ENCODE measurements at places on chromosomes 2 and 18.

DNA sequence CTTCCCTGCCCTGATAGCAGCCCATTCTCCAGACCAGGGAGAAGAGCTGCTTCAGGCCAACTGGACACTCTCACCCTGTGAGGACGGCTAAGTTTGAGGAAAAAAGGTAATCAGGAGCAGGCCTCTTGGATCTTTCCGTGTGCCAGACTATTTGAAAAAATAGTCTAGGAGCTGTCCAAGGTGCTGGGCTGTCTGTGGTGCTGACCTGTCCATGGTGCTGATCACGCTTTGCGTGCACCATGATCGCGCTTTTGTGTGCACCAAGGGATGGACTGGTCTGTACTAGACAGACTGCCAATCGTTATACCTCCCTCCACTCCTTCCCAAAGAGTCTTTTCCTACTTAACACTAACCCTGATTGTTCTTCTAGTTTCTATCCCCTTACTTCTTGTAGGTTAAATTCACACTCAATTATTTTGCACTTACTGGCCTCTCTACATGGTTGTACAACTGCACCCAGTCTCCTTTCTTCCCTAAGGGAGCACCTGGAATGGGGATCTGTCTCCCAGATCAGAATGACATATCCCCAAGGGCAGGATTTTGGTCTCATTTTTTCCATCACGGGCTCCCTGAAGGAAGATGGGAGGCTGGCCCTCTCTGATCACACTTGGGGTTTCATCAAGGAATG, 295.4 kb downstream of the CELF4 start:
- peak; percentile 68 for DNase-seq

DNA sequence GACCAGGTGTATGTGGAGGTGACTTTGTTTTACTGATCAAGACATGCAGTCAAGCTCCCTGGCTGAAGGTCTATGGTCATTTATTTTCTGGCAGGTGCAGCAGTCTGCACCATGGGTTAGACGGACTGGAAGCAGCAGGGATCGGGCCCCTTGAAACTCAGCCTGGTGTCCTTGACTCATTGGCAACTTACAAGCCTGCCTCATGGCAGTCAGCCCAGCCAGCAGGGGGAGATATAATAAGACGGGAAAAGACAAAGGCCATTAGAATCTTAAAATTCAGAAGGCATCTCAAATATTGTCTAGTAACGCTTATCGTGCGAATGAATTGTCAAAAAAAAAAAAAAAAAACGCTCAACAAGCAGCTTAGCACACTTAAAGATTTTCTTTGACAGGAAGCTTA, 308.2 kb downstream of the EN1 start:
- peak; percentile 69 for DNase-seq

DNA sequence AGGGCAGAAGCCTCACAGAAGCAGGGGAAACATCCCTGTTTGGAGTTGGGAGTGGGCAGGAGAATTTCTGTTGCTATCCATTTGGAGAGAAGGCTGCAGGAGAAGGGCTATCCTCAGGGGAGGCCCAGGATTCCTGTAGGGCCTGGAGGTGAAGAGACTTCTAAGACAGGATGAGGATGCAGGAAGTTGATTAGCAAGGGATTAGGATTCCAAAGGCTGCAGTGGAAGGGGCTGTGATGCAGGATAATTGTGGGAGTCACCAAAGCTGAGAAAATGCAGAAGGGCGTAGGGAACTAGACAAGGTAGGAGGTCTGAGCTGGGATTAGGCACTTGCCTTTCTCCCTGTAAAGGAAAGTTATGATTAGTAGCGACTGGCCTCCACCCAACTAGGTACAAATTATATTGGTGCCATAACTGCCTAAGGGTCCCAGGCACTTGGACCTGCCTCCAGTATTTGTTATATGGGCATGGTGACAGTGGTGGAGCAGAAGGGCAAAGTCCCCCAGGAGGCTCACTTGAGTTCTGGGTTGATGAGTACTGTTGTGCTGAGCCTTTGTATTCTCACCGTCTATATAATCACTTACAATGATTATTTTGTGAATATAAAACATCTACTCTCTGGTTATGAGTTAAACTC, 96.4 kb upstream of the MSTN start:
- no peak for DNase-seq

- no peak for DNase-seq
Observed at GRCh38 chr2:234438305-234438977, 58.4 kb downstream of the ARL4C start.

- peak; percentile 76 for DNase-seq
Observed at GRCh38 chr18:55405893-55406406, 182.0 kb downstream of the TCF4 start.

- DNase-seq, result no peak
Observed at GRCh38 chr2:37875403-37875906, 49.6 kb upstream of the RMDN2 start.

DNA sequence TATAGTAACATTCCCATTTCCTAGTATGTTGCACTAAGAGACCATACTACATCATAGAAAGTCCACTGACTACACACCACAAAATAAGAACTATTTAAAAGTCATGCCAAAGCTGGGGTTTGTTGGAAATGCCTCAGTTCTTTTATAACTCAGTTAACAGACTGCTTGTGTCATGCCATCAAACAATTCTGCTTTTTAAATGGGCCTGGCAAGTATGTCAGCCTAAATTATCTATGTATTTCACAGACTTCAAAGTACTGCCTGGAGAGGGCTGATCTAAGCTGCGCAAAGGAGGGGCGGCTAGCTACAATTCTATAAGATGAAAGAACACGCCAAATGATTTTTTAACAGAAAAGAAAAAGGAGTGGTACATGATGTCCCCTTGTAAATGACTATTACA, 49.6 kb downstream of the FARSB start:
- no peak for DNase-seq

DNA sequence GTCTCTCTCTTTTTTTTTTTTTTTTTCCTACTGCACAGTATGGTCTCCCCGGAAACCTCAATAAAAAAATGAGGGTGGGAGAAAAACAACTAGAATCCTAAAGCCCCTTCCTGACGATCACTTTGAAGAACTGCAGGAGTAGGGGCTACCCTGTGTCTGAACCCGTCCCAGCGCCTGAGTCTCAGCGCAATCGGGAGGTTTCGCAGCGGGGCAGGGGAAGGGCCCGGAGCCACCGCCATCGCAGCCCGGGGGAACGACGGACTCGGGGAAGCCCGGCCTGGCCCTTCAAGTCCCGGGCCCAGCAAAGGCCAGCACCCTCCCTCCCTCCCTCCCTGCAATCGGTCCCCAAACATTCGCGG, 411 bp downstream of the NARS1 start:
- peak; percentile 55 for DNase-seq

GRCh38 chr18:11387880-11388279, 221.5 kb upstream of the SLC35G4 start:
- peak; percentile 75 for DNase-seq

DNA sequence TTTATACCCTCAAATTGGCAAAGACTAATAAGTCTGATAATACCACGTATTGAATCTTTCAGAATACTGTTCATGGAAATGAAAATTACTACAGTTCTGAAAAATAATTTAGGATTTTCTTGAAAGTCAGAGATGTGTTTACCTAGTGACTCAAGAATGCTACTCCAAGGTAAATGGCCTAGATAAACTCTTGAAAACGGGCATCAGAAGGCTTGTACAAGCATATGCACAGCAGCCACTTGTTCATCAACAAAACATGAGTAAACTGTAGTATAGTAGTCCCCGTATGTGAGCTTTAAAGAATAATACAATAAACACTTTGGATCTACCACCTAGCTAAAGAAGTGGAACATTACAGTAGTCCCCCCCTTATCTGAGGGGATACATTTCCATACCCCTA, 157.5 kb downstream of the THADA start:
- DNase-seq, result no peak

GRCh38 chr2:183088061-183088460, 9.5 kb downstream of the DUSP19 start:
- DNase-seq, result no peak

- no peak for DNase-seq
Observed at GRCh38 chr18:36468161-36468560, 170.6 kb downstream of the FHOD3 start.

GRCh38 chr2:109160714-109161440, 31.9 kb downstream of the SH3RF3 start:
- no peak for DNase-seq

DNA sequence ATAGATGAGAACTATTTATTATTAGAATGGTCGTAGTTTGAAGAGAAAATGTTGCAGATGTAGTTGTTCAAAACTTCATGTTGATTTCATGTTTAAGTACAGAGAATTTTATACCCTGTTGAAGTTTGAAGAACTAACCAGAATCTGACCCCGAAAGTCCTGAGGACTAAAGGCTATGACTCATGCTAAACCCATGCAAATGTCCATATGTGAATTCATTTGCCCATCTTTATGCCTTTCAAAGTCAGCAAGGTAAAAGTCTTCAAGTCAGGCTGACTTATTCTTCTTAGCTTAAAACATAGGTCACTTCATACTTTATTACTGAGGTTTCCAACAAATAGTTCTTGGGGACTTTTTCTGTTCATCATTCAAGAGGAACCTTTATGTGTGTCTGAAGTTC, 185.5 kb downstream of the CCDC85A start:
- DNase-seq, result no peak

GRCh38 chr2:239574434-239575156, 173.8 kb upstream of the HDAC4 start:
- no peak for DNase-seq

DNA sequence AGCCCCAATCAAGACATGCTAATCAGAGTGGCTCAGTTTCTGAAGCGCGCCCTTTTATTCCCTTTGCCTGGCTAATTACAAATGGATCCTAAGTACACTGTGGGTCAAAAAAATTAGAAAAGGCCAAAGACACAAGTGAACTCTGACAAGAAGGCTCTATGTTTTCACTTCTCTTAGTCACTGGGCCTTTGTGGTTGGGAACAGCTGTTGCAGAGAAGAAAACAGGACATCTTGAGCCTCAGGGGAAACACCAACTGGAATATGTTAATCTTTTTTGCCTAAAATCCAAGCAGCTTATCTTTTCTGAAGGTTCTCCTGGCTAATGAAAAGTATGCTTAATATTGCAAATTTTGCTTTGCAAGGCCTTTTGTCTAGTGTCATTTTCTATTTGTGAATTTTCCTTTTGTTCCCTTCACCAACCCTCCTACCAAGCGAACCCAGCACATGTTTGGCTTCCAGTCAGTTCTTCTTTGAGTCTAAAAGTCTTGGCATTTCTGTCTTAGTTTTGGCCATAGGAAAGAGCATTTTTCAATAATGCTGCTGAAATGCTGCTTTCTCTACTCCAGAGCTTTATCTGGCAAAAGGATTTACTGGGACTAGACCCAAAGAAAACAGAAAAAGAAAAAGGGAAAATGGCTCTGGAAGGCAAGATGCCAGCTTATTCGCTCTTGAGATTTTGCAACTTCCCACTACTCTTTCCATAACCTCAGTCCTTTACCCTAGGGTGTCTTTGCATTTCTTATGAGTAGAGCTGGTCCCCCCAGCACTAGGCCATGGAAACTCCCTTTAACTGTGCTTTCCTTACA, 440.2 kb upstream of the ST6GAL2 start:
- no peak for DNase-seq

DNA sequence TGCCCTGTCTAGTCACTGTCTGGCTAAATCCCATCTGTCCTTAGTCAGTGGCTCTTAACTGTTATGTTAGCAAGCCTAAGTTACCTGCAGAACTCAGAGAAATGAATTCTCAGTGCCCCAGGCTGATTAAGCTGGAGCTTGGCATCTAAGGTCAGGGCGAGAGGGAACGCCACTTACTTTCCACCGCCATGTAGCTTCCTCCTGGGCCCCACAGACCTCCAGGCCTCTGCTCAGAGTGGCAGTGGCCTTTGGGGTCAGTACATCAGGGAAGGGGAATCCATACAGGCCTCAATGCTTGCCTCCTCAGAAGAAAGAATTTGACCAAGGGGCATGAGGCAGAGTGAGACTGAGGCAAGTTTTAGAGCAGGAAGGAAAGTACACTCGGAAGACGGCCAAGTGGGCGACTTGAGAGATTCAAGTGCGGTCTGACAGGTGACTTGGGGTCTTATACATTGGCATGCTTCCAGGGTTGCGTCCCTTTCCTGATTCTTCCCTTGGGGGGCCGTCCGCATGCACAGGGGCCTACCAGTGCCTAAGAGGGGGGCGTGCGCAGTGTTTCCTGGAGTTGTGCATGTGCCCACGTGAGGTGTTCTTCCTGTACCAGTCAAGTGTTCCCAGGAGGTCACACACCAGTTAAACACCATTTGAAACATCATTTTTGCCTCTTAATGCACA, 64.1 kb downstream of the EMILIN2 start:
- DNase-seq, result no peak

DNA sequence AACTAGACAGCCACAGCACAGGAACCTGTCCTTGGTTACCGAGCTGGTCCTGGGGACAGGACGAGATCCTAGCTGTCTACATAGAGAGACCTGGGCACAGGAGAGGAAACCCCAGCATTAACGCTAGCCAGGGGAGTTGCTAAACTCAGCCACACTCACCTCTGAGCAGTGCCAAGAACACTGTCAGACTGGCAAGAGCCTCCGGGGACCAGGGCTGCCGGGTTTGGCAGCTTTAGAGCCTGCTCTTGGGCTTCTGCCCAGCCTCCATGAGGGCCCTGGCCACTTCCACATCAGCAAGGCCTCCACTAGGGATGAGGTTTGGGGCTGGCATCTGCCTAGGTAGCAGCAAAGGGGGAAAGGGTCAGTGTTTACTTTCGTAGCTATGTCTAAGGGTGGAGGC, 6.7 kb downstream of the TMBIM1 start:
- DNase-seq, result peak; percentile 58

- DNase-seq, result peak; percentile 69
Observed at GRCh38 chr2:204655101-204655500, 109.8 kb downstream of the PARD3B start.

DNA sequence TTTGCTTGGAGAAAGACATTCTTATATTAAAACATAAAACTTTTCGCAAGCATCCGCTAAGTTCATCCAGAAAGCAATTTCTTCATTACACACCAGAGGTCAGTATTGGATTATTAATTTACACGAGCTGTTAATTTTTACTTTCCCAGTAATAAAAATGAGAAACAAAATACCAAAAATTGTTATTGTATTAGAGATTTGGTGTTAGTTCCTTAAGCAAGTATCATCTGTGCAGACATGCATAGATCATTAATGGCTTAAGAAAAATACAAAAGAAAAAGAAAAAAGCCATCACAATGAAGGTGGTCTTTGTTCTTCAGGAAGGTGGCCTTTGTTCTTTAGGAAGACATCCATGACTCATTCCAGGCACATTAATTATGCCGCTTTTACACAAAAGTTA, 53.6 kb upstream of the HNMT start:
- DNase-seq, result peak; percentile 23

DNA sequence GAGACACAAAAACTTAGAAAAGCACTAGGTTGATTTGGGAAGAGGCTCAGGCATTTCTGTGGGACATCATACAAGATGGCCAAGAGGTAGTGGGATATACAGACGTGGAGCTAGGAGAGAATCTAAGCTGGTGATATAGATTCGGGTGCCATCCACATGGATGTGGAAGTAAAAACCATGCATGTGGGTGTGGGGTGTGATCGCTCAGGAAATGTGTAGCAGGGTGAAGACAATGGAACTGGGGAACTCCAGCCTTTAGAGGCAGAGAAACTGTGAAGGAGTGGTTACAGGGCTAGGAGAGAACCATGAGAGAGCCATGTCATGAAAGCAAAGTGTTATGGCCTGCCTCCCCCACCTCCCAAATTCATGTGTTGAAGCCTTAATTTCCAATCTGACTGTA, 43.0 kb upstream of the CTLA4 start:
- no peak for DNase-seq

- DNase-seq, result no peak
Observed at GRCh38 chr2:38652431-38653273, 13.3 kb upstream of the GALM start.

Data from AG20443 (cell line).